ENCODE measurements at places on chromosomes 6 and 20.

GRCh38 chr6:169156108-169156792 is 97.4 kb downstream of the THBS2 start:
- peak; percentile 88 for DNase-seq

DNA sequence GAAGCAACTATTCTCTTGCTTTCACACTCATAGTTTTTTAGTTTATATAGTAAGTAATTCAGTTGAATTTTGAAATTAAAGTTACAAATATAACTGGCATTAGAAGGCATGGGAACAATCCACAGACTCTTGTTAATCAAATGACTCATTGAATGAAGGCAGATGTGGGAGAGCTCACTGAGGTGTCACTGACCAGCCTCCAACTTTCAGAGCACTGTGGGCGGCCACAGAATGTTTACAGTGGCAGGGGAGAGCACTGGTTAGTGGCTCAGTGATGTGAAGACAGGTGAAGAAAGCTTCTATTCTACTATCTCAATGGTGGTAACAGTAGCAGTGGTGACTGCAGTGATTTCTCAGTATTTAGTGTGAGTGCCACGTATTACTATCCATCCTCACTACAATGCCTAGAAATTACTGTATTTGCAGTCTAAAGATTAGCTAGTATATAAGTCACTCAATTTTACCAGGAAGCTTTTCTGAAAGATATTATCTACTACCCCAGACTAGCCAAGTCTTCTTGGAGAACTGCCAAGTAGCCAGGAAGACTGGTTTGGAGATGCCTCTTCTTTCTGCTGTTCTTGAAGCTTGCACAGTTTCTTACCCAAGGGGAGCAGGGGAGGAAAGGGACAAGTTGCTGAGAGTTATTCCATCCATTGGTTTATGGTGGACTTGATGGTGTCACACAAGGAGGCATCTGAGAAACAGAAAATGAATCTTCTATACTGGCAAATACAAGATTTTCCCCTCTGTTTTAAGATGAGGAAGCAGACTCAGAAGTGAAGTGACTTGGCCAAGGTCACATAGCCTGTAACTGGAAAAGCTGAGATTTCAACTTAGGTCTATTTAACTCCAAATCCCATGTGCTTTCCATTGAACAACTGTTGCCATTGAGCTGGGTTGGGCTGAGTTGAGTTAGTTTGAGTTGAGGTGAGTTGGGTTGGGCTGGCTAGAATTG is 231.2 kb downstream of the ANKRD60 start:
- peak; percentile 13 for DNase-seq

- peak; percentile 91 for DNase-seq
These were observed 39.1 kb downstream of the ILRUN start for GRCh38 chr6:34657307-34657978.

- DNase-seq: no peak
These were observed 33.2 kb upstream of the TTPAL start for GRCh38 chr20:44442298-44443070.

- no peak for DNase-seq
These were observed 129.9 kb downstream of the ANKRD60 start for GRCh38 chr20:58098571-58098970.

DNA sequence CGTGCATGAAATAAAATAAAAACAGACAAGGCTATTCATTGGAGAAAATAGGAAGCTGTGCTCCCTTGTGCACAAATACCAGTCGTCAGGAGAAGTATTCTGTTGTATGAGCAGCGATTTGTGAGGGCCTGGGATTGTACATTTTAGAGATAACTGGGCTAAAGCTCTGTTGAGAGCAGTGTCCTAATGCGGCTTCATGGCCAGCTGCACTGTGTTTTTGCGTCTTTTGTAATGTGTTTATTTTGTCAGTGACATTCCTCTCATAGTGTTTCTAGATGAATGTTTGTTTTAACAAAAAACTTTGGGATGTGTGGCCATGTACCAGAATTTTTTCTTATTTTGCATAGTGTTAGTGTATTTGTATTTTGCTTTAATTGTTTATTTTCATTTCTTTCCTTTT is 14.8 kb downstream of the ERMARD start:
- DNase-seq: no peak

DNA sequence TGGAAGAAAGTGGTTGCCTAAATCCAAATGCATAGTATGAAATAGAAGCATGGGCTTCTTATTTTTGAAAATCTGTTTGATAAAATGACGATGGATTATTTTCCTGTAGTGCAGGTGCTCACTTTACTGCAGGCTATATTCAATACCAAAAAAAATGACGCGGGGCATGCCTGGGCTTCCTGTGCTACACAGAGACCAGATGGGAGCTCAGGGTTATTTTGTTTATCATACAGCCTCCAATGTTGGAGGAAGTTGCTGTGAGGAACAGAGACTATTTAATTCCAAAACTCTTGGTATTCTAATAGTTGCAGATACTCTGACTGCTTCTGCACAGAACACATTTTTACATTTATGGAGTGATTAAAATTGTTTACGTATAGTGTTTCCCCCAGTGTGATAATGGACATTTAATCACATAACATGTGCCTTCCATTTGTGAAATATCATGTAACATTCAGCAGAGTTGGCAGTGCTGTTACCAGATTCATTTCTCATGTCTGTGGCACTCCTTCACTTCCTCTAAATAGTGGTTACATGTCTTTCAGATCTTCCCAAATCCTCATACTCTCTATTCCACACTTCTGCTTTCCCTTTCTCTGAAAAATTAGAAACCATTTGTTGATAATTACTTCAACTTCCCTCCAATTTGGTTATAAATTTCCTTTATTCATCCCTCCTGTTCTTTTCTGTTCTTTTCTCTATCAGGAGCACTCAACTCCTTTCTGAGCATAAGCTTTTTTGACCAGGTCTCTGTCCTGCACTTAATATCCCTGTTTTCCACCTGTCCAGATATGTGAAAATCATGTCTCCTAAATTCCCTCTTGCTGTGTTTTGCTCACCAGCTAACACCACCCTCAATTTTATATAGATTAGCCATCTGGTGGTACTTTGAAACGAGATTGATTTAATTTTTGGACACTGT is 121.6 kb downstream of the ADGRB3 start:
- DNase-seq: no peak

GRCh38 chr20:38893565-38894090 is 32.6 kb upstream of the FAM83D start:
- peak; percentile 50 for DNase-seq

- no peak for DNase-seq
These were observed 5.7 kb downstream of the SESN1 start for GRCh38 chr6:109088995-109089394.

GRCh38 chr6:148700741-148701311 is 46.0 kb upstream of the UST start:
- peak; percentile 70 for DNase-seq

DNA sequence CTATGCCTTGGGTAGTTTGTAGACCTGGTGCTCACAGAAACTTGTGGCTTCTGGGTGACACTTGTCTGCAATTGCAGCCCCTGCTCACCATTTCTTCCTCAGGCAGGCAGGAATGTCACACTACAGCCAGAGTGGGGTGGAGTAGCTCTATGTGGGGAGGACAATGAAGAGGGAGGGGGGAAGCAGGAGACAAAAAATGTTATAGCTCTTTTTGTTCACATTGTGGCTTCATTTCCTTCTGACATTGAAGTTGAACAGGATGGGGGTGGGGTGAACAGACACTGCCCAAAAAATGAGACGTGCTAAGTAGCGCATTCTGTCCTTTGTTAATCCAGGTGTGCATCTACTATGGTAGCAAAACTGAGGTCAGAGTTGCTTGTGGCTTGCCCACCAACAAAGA is at the start of gene THEMIS:
THEMIS (minus strand) TSS at position 124 of the 400 bp plus-strand sequence. CDS start 126 bp downstream, outside the sequence.
- DNase-seq: no peak

- no peak for DNase-seq
These were observed 329 bp upstream of the ZKSCAN3 start for GRCh38 chr6:28349344-28349891.
